ENCODE measurements at places on chromosomes 5 and 9.

GRCh38 chr5:78490709-78491485 is 130.5 kb downstream of the SCAMP1 start:
- no peak for DNase-seq

GRCh38 chr5:119289438-119290044 is 66.3 kb upstream of the TNFAIP8 start:
- no peak for DNase-seq

DNA sequence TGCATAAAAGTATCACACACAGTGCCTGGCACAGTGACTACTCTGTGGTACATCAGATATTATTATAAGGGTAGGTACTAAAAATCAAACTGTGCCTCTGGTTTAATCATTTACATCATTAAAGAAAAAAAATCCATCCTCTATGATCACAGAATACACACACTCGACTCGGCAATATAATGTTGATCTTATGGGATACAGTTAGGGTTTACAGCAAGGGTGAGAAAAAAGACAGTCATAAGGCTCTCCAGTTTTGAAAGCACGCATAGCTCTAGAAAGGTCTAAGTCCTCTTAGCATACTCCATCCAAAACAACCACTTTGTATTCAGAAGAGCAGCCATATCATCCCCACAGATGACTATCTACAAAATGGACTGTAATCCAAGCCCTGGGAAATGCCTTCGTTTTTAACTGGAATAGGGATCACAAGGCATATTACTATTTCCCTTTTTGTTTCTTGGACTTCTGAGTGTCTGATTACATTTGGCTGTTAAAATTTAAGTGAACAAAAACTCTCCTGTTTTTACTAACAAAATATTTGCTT is 26.6 kb downstream of the TRPM3 start:
- no peak for DNase-seq

DNA sequence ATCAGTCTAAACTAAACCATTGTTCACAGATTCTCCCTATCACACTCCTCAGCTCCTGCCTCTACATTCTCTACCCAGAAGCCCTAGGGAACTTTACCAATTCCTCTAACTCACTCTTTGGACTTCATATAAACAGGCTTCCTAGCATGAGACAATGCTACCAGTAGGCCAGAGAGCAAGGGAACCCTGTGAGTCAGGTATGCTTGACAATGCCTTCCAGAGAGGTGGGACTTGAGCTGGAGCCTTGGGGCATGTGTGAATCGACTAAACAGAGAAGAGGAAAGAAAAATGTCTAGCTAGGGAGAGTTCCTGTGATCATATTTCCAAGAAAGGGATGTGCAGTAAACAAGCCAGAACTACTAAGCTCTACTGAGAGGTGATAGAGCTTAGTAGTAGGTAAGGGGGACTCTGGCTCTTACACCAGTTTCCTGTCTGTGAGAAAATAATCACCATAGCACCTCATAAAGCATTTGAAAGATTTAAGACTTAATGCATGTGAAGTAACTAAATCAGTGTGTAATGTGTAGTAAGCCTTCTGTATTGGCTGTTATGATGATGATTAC is 6.4 kb upstream of the RFK start:
- no peak for DNase-seq

- no peak for DNase-seq
Measured at GRCh38 chr9:125508249-125508648, 198.8 kb downstream of the MAPKAP1 start.

DNA sequence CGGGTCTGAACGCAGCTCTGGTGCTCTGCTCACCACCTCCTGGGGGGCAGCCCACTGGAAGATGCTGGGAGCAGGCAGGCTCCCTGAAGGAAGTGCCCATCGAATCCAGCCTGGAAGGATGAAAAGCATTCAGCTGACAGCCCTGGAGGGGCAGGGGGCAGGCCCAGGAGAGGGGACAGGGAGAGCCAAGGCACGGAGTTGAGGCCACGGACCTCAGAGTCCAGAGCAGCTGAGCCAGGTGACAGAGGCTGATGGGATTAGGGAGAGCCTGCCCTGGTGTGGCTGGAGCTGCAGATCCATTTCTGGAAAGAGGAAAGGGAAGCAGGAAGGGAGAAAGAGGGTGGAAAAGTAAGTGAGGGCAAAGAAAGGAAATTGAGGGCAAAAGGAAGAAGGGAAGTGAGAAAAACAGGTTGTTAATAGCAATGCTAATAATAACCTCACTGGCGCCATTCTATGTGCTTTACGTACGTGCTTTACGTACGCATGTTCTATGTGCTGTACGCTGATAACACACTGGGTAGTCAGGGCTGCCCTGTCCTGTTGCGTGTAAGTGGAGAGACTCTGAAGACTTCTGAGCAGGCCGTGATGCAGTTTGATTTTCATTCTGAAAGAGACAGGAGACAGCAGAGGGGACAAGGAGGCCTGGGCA is 52.6 kb downstream of the LMX1B start:
- no peak for DNase-seq

DNA sequence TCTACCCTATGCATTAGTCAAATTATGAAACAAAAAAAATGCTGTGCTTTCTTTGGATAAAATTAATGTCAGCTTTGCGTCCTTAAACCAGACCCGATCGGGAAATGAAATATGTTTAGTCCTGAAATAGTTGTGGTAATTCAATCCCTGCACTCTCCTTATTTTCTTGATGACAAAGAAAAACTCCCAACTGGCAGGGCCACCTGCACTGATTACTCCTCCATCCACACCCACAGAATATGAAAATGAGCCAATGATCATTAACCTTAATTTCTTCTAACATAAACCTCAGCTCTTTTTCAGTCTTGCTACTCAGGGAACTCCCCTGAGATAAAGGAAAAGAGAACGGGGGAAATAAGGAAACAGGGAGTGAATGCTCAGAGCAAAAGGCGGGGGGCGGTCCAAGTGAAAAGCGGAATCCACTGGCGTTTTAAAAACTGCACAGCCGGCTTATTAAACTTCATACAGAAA is 245.3 kb downstream of the BNC2 start:
- DNase-seq: no peak

DNA sequence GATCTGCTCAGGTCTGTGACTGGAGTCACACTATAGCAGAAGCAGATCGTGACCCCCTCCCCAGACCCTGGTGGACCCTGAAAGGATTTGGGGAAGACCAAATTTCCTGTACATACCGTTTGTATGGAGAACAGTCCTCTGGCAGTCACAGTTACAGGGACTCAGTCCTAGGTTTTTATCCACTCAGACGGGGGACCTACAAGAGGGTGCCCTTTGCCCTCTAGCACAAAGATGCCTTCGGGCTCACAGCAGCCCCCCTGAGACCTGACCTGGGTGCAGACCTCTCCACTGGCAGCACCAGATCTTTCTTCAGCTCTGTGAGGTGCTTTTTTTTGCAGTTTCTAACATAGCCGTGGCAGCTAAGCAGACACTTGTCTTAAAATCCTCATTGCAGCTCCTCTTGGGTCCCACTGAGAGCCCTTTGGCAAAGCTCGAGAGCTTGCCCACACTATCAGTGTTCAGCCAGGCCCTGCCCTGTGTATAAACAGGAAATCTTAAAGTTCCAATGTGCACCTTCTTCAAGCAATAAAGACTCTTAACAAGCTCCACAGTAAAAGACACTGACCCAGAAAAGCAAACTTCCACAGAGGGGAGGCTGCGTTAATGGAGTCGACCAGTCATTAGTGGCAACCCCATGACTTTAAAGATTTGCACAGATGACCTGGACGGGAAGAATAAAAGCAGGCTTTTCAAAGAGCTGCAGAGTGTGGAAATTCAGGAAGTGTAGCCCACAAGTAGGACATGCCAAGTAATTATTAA is 71.8 kb upstream of the LHFPL2 start:
- DNase-seq: no peak

DNA sequence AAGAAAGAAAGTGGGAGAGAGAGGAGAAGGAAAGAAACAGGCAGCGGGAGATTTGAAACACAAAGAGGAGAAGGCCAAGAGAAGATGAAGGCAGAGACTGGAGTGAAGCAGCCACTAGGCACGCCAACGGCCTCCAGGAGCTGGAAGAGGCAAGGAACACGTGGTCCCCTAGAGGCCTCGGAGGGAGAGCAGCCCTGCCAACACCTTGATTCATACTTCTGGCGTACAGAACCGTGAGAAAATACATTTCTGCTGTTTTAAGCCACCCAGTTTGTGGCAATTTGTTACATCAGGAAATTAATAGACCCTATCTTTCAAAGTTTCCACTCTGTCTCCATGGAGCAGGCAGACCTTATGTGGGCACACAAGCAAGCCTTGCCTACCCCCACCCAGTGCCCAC is 133.4 kb downstream of the ACTL7B start:
- DNase-seq: peak; percentile 68

DNA sequence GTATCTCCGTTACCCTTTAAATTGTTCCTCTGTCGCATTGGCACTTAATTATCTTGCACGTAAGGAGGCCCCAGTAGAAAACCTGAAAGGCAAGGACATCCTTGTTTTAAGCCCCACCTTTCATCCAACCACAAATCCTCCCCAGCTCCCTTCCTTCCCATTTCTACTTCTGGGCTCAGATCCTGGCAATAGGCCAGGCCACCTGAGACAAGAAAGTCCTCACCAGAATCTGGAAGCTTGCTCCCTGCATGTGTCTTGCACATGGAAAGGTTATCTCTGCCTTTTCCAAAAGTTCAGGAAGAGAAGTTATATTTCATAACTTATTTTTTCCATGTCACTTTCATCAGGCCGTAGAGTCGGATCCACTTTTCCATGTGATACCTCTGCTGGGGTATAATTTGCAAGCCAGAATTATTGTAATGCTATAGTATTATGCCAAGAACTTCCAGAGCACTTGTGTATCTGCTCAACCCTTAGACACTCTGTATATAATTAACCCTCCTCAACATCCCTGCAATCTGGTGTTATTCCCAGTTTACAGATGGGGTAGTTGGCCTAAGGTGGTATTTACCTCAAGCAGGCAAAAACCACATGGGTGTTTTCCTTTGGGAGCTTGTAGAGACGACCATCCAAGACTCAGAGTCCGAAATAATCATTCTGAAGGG is 2.6 kb upstream of the SHB start:
- no peak for DNase-seq

DNA sequence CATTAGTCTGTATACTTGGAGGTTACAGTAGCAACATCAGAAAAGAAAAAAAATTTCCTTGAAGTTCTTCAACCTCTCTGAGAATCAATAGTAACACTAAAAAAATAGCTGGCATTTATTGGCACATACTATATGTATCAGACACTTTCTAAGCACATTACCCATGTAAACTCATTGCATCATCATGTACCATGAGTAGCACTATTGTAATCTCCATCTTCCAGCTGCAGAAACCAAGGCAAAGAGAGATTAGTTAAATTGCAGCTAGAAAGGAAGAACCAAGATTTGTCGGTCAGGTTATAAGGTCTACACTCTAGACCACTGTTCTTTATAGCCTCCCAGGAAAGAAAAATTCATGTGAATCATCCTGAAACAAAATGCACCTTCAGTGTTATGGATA is 31.4 kb upstream of the RAB3C start:
- no peak for DNase-seq

DNA sequence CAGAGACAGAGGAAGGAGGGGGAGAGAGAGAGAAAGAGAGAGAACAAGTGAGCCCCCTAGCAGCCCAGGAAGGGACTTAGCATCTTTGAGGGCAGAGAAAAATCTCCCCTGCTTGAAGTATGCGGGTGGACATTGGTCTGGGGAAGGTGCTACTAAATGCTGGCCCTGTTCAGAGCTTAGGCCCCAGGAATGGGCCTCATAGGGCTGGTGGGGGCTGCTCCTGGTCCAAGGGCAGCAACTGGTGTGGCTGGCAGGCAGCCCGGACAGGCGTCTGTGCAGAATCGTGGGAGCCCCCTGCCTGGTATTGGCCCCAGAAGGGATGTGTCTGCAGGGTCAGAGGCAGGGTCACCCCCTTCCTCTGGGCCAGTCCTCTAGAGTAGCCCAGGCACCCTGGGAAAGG is 47.8 kb upstream of the SUSD3 start:
- no peak for DNase-seq
